ENCODE measurements at places on chromosomes 2 and 18.

DNA sequence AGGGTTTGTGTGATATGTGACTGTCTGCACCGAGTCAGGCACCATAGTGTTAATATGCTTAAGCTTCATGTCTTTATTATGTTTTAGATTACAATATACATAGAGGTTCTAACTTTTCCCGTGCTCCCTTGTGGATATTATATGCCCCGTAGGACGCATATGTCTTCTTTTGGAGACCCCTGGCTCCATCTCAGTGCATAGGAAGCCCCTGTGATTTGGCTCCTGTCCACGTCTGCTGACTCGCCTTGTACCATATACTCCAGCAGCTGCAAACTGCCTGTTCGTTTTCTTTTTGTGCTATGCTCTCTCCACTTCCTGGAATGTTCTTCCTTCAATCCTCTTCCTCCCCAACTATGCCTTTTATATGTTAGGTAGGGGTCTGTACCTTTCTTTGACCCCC is 110.9 kb downstream of the PTRHD1 start:
- no peak for DNase-seq

GRCh38 chr2:46050027-46050426 is 247.2 kb upstream of the EPAS1 start:
- no peak for DNase-seq

- no peak for DNase-seq
Observed at GRCh38 chr2:98577313-98577712, 31.0 kb downstream of the COA5 start.

DNA sequence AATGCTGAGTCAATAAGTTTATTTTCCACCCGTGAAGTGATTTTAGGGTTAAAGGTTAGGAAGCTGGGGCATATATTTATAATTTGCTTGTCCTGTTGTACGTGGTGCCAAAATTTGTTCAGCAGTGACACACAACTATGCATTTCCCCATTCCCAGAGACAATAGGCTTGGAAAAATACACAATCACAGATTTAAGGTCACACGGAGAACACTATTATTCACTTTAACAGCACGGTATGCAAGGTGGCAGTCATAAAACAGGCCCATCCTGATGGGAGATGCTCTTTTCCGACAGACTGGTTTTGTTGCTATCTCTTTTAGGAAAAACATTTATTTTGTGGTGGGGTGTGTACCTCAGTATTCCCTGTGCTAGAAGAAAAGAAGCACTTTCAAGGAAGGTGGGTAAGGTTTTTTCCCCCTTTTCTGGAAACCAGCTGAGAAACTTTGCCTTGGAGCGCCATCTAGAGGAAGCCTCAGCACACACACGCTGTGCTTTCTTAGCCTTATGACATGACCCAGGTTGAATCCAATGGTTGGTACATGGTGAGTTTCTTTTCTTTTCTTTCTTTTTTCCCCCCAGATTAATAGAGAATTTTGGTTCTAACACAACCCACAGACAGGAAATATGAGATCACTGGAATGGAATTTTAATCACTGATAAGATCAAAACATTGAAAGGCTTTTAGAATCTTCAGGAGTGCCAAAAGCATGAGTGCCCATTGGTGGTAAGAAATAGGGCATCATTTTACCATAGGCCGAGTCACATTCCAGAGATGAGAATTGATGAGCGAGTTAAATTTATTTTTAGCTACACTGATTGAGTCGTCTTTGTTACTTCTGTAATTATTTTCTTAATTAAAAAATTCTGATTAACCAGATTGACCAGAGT is 332.1 kb downstream of the AGPS start:
- peak; percentile 48 for DNase-seq

DNA sequence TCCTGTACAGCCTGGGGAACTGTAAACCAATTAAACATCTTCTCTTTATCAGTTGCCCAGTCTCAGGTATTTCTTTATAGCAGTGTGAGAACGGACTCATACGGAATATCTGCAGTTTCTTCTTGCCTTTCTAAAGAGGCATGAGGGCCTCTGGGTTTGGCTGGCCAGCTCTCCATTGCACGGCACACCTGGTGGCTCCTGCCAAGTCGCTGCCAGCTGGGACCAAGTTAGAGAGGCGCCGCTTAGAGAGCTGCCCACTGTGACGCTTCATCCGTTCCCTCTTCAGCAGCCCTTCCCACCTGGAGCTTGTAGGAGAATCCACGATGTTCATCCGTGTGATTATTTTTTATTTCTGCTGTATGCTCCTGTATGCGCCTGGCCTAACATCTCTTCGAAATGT is 195.4 kb downstream of the TWIST2 start:
- no peak for DNase-seq

DNA sequence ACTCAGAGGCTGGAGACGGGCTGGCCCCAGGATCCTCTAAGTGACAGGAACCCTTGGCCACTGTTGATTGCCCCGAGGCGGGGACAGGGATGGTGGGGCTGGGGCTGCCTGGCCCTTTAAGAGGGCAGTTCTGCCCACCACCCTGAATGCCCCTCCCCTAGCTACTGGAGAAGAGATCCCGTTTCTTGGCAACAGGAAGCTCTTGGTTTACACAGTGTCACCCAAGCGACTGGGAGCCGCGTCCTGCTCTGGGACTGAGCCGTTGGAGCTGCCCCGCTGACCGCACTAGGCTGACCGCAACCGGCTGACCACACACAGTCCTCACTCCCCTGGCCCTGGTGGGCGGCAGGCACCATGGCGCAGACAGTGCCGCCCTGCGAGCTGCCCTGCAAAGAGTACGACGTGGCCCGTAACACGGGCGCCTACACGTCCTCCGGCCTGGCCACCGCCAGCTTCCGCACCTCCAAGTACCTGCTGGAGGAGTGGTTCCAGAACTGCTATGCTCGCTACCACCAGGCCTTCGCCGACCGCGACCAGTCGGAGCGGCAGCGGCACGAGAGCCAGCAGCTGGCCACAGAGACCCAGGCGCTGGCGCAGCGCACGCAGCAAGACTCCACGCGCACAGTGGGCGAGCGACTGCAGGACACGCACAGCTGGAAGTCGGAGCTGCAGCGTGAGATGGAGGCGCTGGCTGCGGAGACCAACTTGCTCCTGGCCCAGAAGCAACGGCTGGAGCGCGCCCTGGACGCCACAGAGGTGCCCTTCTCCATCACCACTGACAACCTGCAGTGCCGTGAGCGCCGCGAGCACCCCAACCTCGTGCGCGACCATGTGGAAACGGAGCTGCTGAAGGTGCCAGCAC is at the start of gene TEKT4:
TEKT4 (plus strand) TSS at position 205 of the 862 bp plus-strand sequence; CDS start at position 355, 150 bp downstream.
- no peak for DNase-seq

- DNase-seq: no peak
Observed at GRCh38 chr18:22542406-22542835, 124.7 kb upstream of the CTAGE1 start.

DNA sequence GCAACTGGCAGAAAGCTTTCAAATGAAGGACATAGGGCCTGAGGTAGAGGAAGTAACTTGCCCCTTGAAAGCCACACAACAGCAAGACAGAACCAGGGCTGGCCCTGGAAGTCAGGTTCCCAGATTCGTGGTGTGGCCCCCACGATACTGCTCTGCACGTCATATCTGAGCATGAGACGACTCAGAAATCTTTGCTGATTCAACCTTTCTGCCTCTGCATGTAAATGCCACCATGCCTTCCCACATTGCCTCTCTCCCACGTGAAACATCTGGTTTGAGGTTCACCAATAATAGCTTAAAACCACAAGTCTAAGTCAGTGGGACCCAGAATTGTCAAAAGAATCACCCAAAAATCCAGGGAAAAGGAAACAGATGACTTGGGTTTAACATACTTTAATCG is 214.0 kb upstream of the TRIB2 start:
- no peak for DNase-seq

- DNase-seq: no peak
Observed at GRCh38 chr2:99772591-99773331, 282.9 kb upstream of the REV1 start.

DNA sequence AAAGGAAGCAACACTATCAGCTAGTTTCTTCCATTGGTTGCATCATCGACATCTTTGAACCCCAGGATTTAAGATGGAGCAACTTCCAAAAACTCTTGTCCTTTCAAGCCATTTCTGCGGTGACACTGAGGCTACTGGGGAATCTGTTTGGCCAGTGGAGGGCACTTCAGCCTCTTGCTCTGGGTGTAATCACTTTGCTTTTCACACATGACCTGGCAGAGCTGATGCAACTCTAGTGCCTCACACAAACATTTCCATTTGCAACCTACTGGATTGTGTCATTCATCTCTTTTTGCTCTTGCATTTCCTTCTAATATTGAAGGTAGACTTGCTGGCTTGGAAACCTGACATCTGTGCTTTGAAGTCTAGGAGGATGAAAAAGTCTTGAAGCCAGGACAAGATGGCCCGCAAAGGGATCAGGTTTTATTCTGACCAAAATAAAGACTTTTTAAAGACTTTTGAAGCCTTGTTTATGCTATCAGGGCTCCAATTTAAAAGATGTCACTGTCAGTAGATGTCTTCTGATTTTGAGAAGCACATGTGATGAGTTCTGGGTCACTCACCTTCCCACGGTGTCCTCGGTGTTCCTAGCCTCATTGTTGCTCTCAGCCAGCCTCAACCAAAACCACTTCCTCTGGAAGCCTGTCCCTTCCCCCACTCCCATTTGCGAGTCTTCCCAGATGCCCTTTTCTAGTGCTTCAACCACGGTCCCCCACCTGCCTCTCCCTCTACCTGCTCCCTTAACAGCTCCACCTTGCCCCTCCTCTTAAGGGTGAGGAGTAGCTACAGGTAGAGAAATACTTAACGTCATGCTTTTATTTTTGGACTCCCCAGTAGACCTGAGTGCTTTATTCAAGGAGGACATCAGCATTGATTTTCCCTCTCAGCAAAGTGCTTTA is 69.7 kb upstream of the KCNE4 start:
- DNase-seq: no peak

GRCh38 chr2:12824351-12824777 is 107.6 kb downstream of the TRIB2 start:
- DNase-seq: no peak

DNA sequence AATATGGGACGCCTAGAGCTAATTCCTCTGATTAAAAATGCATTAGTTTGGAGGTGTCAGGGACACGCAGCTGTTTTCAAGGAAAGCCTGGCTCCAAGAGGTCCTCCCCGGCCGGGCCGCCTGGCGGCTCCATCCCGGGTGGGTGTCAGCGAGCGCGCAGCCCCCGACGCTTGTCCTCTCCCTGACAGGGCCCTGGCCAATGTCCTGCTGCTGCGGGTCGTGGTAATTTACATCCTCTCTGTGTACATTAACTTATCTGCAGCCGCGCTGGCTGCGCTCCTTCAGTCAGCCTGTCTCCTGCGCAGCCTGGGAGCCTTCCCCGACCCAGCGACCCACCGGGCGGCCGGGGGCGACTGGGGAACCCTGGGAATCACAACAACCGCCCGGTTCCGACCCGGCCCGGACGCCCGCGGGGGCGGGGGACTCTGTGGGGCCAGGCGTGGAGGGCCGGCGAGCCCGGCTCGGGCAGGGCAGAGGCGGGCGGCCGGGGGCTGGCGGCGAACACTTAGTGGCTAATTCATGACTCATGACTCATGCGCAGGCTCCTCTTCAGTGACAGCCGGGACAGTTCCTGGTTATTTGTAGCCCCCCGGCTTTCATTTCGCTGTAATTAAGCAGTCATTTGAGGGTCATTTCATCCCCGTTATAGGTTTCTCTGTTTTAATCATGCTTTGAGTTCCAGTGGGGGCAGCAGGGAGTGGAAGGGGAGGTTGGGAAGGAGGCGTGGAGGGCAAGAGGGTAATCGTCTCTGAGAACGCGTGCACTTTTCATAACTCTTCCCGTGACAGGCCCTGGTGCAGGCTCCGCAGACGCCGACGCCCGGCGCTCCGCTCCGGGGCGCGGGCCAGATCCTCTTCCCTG is 141.9 kb upstream of the CTAGE1 start:
- DNase-seq: peak; percentile 46

- DNase-seq: no peak
Observed at GRCh38 chr18:27004056-27004829, 138.7 kb upstream of the AQP4 start.

DNA sequence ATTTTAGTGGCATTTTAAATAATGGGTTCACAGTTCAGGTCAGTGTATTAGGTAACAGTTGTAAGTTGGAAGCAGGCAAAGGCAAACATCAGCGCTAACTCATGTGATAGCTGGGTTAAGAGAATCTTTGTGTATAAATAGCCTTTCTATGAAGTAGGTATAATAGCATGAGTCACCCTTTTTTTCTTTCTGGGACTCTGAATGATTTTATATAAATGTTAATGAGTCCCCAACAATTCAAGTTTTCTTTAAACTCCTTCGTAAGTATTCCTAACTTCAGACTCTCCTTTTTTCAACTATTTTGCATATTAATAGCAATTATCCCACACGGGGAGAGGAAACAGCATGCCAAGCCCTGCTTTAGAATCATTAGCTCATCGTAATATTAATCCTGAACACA is 384.3 kb downstream of the PIK3C3 start:
- no peak for DNase-seq

DNA sequence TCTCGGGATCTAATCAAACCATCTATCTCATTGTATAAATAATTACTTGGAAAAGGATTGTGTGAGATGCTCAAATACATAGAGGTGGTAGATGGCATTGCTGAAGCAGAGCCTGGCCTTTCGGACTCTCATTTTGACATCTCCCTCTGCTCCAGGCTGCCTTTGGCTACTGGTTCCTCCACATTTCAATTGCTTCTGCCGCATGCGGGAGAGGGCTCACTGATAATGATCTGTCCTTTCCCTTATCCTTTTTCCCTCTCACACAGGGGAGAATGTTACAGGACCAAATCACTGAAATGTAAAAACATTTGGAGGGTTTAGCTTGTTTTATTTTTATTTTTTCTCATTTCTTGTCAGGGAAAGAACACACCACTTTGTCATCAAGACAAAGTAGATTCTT is 380.6 kb upstream of the UBE2E3 start:
- DNase-seq: no peak

GRCh38 chr2:208674919-208675318 is 268.3 kb downstream of the PTH2R start:
- DNase-seq: no peak

DNA sequence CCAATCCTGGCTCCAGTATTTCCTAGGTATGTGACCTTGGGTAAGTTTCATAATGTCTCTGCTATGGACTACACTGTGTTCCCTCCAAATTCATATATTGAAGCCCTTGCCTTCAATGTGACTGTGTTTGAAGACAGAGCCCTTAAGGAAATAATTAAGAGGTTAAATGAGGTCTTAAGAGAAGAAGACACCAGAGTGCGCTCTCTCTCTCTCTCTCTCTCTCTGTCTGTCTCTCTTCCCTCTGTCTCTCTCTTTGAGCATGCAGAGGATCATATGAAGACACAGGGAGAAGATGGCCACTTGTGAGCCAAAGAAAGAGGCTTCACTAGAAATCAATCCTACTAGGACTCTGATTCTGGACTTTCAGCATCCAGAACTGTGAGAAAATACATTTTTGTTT is 52.2 kb downstream of the NXPH2 start:
- DNase-seq: no peak

GRCh38 chr2:114800371-114800770 is 357.9 kb downstream of the DPP10 start:
- no peak for DNase-seq

DNA sequence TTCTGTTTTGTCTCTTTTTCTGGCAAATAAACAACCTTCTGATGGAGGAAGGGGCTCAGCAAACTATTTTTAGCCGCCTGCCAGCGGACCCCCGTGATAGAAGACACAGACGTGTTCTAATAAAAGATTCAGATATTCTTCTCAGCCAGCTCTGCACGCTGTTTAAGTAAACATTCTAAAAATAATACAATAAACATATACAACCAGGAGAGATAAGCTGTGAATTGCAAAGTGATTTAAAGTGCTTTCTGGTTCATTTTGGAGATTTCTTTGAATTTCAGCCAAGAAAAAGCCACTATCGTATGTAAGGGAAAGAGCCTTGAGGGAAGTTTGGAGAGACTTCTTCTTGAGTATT is 201.3 kb downstream of the EPHA4 start:
- no peak for DNase-seq

GRCh38 chr2:128925631-128926030 is 607.0 kb upstream of the HS6ST1 start:
- no peak for DNase-seq
